Heart right ventricle (tissue), 16 donors: ENCODE measurements at places on chromosomes 7 and 10. TPM values are rescaled to one million over a fixed set of nuclear protein-coding genes. Genes with fewer than 3 reads are reported as not detected.

CALHM3 gene
- total RNA-seq: not detected

GRCh38 chr7:122143376-122143750 lies 686 bp downstream of the AASS start:
- H3K4me3 ChIP-seq: peak overlapping the region; percentile 95
- DNase-seq: peak; percentile 13
- no peaks in the 10 kb centered on the region for H3K27me3 ChIP-seq
- H3K27ac ChIP-seq: peak overlapping the region; percentile 96
- H3K4me1 ChIP-seq: no peaks in the 10 kb centered on the region
- H3K36me3 ChIP-seq: no peaks in the 10 kb centered on the region

DNA sequence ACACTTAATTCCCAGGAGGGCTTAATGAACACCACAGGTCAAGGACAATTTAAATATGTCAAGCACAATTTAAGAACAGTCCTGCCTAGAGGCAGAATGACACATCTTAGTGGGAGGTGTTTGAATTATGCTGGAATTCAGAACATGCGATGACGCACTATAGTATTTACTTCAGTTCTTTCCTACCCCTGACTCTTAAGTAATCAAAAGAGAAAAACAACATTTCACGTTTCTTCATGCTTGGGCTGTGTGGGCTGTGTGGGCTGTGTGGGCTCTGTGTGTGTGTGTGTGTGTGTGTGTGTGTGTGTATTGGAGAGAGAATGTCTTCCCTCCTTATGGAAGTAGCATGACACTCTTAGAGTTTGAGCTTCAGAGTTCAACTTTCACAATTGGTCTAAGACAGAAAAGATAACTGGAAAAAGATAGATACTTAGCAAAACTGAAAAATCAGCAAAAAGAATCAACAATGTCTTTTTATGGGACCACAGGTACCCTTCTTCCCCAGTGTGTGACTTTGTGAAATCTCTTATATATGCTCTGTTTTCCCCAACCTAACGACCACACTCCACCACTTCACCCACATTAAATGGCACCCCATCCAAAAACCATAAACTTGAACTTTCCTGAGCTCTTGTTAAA lies 33.7 kb upstream of the CABCOCO1 start:
- no peak for DNase-seq
- no peak overlapping the region for H3K27ac ChIP-seq
- H3K4me3 ChIP-seq: no peak overlapping the region
- H3K27me3 ChIP-seq: no peaks in the 10 kb centered on the region
- no peaks in the 10 kb centered on the region for H3K36me3 ChIP-seq

DNA sequence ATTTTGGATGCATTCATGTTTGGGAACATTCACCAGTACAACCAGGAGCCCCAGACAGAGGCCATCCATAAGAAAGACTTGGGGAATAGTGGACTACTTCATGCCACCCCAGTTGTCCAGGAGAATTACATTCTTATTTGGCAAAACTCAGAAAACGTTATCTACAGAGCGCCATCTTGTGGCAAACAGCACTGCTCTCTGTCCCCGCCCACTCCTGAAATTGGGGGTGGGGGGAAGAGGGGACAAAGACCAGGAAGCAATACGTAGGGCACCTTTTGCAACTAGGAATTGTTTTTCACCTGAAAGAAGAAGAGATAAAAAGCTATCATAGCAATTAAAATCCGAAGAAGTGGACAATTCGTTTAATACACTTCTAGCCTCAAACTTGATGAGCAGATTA lies 134.6 kb upstream of the MGMT start:
- no peak overlapping the region for H3K27ac ChIP-seq
- H3K27me3 ChIP-seq: peaks cover 5% of the 10 kb centered on the region
- DNase-seq: no peak
- H3K4me3 ChIP-seq: no peak overlapping the region

DNA sequence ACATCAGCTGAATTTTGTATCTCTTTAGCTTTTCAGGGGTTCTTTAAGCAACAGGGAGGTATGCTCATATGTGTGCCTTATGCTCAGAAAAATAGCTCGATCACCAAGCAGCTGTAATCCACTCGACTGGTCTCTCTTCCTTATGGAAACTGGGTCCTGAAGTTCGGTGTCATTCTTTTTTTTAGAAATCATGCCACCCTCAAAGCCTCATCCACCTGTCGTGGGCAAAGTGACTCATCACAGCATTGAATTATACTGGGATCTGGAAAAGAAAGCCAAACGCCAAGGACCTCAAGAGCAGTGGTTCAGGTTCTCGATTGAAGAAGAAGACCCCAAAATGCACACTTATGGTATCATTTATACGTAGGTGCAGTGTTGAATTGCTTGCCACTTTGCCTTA lies 83.6 kb downstream of the FANK1 start:
- DNase-seq: no peak
- H3K27me3 ChIP-seq: no peaks in the 10 kb centered on the region
- no peaks in the 10 kb centered on the region for H3K36me3 ChIP-seq
- no peak overlapping the region for H3K4me3 ChIP-seq

- H3K4me1 ChIP-seq: no peaks in the 10 kb centered on the region
- H3K27me3 ChIP-seq: no peaks in the 10 kb centered on the region
- DNase-seq: no peak
- H3K4me3 ChIP-seq: no peak overlapping the region
Measured at GRCh38 chr10:63281967-63282366, 148.8 kb downstream of the NRBF2 start.
